ENCODE measurements at places on chromosomes 1 and 21. TPM values are rescaled to one million over a fixed set of nuclear protein-coding genes. Genes with fewer than 3 reads are reported as not detected.

Gene L1TD1
- 2.7 TPM for total RNA-seq

GRCh38 chr1:169326261-169326955 lies 41.2 kb downstream of the NME7 start:
- no peaks in the 10 kb centered on the region for H3K4me1 ChIP-seq
- no peak overlapping the region for H3K4me3 ChIP-seq
- no peak for DNase-seq

- H3K36me3 ChIP-seq: no peaks in the 10 kb centered on the region
- no peak overlapping the region for H3K27ac ChIP-seq
- H3K4me1 ChIP-seq: peaks cover 6% of the 10 kb centered on the region
- H3K27me3 ChIP-seq: peaks cover 21% of the 10 kb centered on the region
- DNase-seq: no peak
Observed at GRCh38 chr21:44842087-44842486, 24.2 kb upstream of the SUMO3 start.

GRCh38 chr21:37700641-37701202 lies 215.5 kb downstream of the KCNJ6 start:
- no peak overlapping the region for H3K4me3 ChIP-seq
- no peaks in the 10 kb centered on the region for H3K27me3 ChIP-seq
- H3K27ac ChIP-seq: no peak overlapping the region

Gene NME7
- 39.4 TPM for total RNA-seq

Gene ALG14
- total RNA-seq: 10.5 TPM

GRCh38 chr1:181104790-181105133 lies 16.3 kb downstream of the IER5 start:
- peaks cover 66% of the 10 kb centered on the region for H3K27me3 ChIP-seq
- H3K4me1 ChIP-seq: peaks cover 42% of the 10 kb centered on the region
- H3K4me3 ChIP-seq: peak overlapping the region; percentile 88
- peak; percentile 47 for DNase-seq
- peak overlapping the region; percentile 96 for H3K27ac ChIP-seq

GRCh38 chr1:187991944-187992343 lies 1163.2 kb downstream of the PLA2G4A start:
- peaks cover 3% of the 10 kb centered on the region for H3K4me1 ChIP-seq
- no peaks in the 10 kb centered on the region for H3K36me3 ChIP-seq
- no peak overlapping the region for H3K4me3 ChIP-seq
- DNase-seq: no peak
- no peak overlapping the region for H3K27ac ChIP-seq
- no peaks in the 10 kb centered on the region for H3K27me3 ChIP-seq

DNA sequence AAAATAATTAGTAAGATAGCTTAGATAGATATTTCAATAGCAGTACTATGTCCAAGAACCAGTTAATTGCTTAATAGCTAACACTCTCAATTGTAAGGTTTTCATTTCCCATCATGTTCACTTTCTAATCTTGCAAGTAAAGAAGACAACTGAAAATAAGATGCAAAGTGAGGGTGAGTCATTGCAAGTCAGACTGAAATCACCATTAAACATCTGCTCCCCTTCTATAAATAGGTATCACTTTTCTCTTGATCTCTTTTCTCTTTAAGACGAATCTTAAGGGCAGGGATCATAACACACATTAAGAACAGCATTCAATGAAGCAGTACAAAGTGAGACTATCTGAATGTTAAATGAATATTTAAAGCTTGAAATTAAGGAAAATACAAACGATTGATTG lies 40.4 kb downstream of the UBR4 start:
- H3K36me3 ChIP-seq: peaks cover 31% of the 10 kb centered on the region
- H3K4me3 ChIP-seq: no peak overlapping the region
- no peaks in the 10 kb centered on the region for H3K4me1 ChIP-seq
- no peaks in the 10 kb centered on the region for H3K27me3 ChIP-seq

DNA sequence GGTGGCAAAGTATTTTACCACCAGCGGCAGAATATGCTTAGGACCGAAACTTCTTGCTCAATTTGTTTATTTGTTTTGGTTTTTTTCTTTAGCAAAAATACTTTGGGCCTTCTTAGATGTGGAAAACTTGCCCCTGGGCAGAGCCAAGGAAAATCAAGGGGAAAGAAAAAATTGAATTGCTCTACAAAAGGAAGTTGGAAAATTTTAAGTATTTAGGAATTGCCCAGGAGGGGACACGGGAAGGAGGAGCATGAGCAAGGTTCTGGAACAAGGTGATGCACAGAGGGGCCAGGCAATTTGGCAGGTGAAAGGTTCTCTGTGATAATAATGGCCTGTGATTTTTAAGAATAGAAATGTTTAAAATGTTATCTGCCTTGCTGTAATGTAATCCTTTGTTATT lies 28.6 kb downstream of the SGIP1 start:
- no peaks in the 10 kb centered on the region for H3K27me3 ChIP-seq
- no peak for DNase-seq
- no peak overlapping the region for H3K27ac ChIP-seq
- H3K4me3 ChIP-seq: no peak overlapping the region

- peak overlapping the region; percentile 15 for H3K27ac ChIP-seq
- no peak for DNase-seq
- no peaks in the 10 kb centered on the region for H3K36me3 ChIP-seq
Observed at GRCh38 chr1:240280560-240281322, 189.1 kb downstream of the FMN2 start.

GRCh38 chr1:38183096-38183495 lies 136.5 kb upstream of the POU3F1 start:
- DNase-seq: no peak
- H3K36me3 ChIP-seq: no peaks in the 10 kb centered on the region
- no peak overlapping the region for H3K4me3 ChIP-seq
- H3K27ac ChIP-seq: no peak overlapping the region
- H3K27me3 ChIP-seq: peaks cover 24% of the 10 kb centered on the region
- H3K4me1 ChIP-seq: no peaks in the 10 kb centered on the region

Gene SRSF10
- total RNA-seq: 220 TPM

DNA sequence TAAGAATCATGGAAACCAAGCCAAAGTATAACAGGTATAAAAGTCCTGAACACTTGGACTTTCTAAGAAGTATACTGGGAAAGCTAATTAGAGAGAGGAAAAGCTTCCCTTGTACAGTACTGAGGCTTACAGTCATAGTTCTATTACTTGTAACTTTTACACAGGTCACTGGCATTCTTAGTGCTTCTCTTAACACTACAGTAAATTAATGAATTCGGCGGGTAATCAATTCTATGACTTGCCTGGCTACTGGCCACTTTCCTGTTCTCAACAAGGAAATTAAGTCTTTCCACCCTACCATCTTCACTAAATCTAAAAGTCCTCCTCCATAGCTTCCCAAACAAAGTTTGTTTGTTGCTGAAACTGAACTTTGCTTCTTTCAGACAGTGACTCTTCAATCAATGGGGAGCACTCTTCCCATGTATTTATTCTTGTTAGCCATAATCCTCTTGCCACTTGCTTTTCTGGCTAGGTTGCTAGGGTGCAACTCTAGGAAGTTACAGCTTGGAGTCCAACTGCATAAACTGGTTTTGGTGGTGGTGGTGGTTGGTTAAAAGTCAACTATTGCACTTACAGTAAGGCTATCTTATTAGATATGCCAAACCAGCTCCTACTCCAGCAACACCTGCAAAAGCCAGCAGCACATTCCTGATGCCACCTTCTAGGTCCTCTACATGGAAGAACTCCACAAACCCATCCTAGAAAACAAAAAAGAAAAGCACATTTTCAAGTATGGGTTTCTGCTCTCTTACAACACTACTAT lies 2.4 kb downstream of the MCL1 start:
- peak overlapping the region; percentile 95 for H3K4me3 ChIP-seq
- no peak for DNase-seq
- no peaks in the 10 kb centered on the region for H3K27me3 ChIP-seq

Gene CHAF1B
- 11.7 TPM for total RNA-seq

DNA sequence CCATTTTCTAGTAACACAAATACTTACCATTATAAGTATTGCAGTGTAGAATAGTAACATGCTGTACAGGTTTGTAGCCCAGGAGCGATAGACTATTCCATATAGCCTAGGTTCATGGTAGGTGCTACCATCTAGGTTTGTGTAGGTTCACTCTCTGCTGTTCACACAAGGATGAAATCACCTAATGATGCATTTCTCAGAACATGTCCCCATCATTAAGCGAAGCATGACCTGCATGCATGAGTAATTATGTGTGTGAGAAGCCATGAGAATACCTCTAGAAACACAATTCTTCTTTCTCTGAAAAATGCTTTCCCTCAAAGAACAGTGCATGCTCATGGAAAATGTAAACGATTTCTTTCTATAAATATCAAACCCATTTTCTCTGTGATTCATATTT lies 69.3 kb downstream of the NR5A2 start:
- peaks cover 11% of the 10 kb centered on the region for H3K4me1 ChIP-seq
- H3K36me3 ChIP-seq: peaks cover 5% of the 10 kb centered on the region
- no peak overlapping the region for H3K27ac ChIP-seq

Gene DCST2
- total RNA-seq: 2.2 TPM

DNA sequence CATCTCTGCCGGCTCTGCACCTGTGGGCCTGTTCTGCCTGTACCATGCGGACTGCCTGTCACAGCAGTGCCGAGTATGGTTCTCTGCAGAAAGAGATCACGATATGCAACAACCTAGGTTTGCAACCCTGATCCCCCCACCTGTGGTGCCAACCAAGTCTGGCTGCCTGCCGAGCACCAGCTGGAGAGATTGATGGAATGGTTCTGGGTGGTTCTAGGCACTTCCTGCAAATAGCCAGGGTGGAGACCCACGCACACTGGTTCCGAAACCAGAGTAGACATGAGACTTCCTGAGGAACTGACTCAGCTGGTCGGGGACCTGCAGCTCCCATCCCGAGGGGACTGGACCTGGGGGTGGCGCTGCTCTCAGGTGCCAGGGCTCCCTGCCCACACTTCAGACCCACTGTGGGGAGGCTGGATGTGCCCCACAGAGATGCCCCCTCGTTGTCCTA lies 5.4 kb downstream of the TPRG1L start:
- H3K27me3 ChIP-seq: no peaks in the 10 kb centered on the region
- no peak for DNase-seq
- H3K36me3 ChIP-seq: peaks cover 7% of the 10 kb centered on the region
- no peak overlapping the region for H3K27ac ChIP-seq

- no peaks in the 10 kb centered on the region for H3K4me1 ChIP-seq
- H3K27me3 ChIP-seq: no peaks in the 10 kb centered on the region
- no peak within 1 kb of the TSS for H3K4me3 ChIP-seq
Observed at GRCh38 chr1:152697701-152698600, at the start of gene LCE2A. Gene LCE2A (plus strand): TSS chr1:152698345. CDS start chr1:152698902, 557 bp downstream.

Gene ITLN2
- 1.8 TPM for total RNA-seq

DNA sequence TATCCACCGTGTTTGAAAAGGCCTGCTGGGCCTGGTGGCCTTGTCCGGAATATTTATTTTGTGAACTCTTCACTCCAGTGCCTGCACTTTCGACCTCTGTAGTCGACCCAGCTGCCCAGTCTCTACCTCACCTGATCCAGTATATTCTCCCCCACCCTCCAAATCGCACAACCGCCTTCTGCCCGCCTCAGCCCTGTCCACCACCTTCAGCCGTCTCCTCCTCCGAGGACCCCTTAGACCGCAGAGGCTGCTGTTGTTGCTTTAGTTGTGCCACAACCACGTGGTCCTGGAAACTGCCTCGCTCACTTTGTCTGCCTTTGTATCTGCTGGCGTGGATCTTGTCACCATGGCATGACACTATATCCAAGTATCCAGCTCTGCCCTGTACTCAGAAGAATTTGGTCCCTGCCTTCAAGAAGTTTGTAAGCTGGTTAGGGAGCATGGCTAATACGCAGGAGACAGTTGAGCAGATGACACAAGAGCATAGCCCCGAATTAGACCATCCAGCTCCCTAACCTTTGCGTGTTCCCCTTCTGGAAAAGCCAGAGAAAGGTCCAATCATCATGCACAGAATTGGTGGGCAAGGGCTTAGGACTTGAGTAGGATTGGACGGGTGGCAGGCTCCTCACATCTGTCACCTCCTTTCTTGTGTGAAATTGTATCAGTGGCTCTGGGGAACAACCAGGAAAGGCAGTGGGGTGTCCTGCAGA lies 1.5 kb downstream of the PHGDH start:
- peaks cover 43% of the 10 kb centered on the region for H3K4me1 ChIP-seq
- H3K4me3 ChIP-seq: peak overlapping the region; percentile 97
- no peaks in the 10 kb centered on the region for H3K27me3 ChIP-seq
